CD8-positive, alpha-beta memory T cell (primary cell): ENCODE measurements at places on chromosomes 11 and 22. TPM values are rescaled to one million over a fixed set of nuclear protein-coding genes. Genes with fewer than 3 reads are reported as not detected.

Gene OR8G1
- total RNA-seq = not detected

Gene BTBD18
- not detected for total RNA-seq

Gene SAA1
- not detected for total RNA-seq

Gene POU2AF2
- total RNA-seq = not detected

Gene CPT1A
- 27.4 TPM for total RNA-seq

Gene IGSF9B
- total RNA-seq = 12.2 TPM

Gene MS4A6E
- not detected for total RNA-seq

Gene TMPRSS4
- total RNA-seq = not detected

Gene VWA5A
- total RNA-seq = 2.9 TPM

Gene OR51B5
- total RNA-seq = not detected

Gene EXPH5
- total RNA-seq = 0.89 TPM

Gene MLC1
- 0.47 TPM for total RNA-seq

Gene HOATZ
- not detected for total RNA-seq

Gene MS4A3
- total RNA-seq = not detected

DNA sequence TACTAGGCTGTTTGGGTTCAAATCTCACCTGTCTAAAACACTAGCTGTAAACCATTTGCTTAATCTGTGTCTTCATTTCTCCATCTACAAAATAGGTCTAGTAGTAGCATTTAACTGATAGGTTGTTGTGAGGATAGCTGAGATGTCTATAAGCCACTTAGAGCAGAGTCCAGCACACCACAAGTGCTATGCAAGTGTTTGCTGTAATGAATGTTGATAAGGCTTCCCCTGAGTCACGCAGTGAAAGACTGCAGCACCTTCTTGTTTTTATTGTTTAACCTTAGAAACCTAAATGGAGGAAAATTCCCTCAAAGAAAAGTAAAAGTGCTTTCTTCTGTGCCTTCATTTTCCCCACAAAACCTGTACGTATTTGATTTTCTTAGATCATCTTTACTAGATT, 23.1 kb upstream of the LDHA start:
- H3K27me3 ChIP-seq = no peaks in the 10 kb centered on the region
- no peak for DNase-seq
- H3K4me1 ChIP-seq = no peaks in the 10 kb centered on the region
- no peak overlapping the region for H3K27ac ChIP-seq
- no peak overlapping the region for H3K4me3 ChIP-seq
- peaks cover 7% of the 10 kb centered on the region for H3K36me3 ChIP-seq

DNA sequence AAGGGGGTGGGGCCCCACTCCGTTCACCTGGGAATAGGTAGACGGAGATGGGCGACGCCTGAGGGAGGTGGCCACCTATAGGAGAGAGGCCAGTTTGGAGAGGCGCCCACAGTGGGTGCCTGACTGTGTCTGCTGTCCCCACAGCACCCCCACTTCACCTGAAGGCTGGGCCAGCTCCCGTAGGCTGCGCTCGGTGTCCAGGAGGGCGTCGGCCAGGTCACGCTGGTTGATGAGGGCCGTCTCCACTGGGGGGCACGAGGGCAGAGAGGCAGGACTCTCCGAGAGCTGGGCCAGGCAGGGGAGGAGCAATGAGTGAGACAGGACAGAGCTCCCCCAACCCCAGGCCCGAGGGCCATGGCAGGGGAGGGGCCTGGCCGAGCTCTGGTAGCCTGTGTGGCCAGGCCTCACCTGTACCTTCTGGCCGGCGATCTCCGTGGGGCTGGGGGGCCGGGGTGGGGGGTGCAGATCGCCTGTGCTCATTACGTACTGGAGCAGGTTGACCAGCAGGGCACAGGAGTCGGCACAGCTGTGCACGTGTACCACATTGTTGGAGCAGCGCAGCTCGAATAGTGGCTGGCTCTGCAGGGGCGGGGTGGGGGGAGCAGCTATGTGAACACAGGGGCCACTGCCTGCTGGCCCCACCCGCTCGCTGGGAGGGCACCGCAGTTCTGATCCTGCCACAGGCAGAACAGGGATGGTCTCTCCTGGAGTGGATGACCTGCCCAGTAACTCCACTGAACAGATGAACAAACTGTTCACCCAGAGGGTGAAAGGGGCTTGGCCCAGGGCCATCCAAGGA, 14.7 kb downstream of the ATG2A start:
- DNase-seq = no peak
- H3K4me1 ChIP-seq = peaks cover 14% of the 10 kb centered on the region
- H3K27ac ChIP-seq = no peak overlapping the region
- peaks cover 20% of the 10 kb centered on the region for H3K36me3 ChIP-seq

DNA sequence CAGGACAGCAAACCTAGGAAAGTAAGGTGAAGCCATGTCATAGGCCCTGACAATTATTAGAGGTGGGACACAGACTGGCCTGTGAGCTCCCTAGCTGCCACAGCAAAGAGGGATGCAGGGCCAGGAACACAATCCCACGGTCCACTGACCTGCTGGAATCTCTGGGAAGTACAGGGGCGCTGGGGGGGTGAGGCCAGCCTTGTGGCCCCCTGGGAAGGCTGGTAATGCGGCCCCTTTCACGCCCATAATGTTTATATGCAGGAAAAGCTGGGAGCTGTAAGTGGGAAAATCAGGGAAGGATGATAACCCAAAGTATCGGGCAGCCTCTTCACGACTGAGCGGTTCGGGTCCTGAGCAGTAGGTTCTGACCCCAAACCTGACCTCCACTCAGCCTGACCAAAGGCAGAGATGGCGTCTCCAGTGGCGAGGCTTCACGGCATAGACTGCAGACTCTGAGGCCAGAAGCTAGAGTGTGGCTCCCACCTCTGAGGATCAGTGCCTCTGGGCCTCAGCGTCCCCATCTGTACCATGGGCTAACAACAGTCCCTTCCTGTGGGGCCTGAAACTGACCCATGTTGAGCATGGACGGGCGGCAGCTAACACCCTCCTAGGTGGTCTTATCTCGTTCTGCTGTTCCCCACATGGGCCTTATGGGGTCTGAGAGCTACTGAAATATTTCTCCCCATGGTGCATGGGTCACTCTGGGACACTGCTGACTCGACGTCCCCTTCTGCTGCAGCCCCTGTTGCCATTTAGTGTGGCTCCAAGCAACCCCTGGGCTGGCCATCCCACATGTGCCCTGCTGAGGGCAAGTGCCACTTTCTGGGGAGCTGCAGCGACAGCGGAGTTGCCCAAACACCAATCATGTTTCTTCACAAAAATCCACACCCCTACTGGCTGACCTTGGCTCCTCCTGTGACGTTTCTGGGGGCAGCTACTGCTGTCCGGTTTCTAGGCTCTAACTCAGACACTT, 101.8 kb downstream of the PHF21B start:
- H3K36me3 ChIP-seq = no peaks in the 10 kb centered on the region
- H3K4me1 ChIP-seq = no peaks in the 10 kb centered on the region
- DNase-seq = no peak
- H3K27me3 ChIP-seq = no peaks in the 10 kb centered on the region

GRCh38 chr22:46073683-46074504, 76.4 kb upstream of the PPARA start:
- H3K4me3 ChIP-seq = no peak overlapping the region
- H3K27me3 ChIP-seq = no peaks in the 10 kb centered on the region
- no peak overlapping the region for H3K27ac ChIP-seq

GRCh38 chr22:17283423-17283822, 64.2 kb upstream of the ADA2 start:
- no peak overlapping the region for H3K27ac ChIP-seq
- no peaks in the 10 kb centered on the region for H3K27me3 ChIP-seq
- no peaks in the 10 kb centered on the region for H3K36me3 ChIP-seq
- H3K4me1 ChIP-seq = peaks cover 15% of the 10 kb centered on the region
- DNase-seq = no peak
- no peak overlapping the region for H3K4me3 ChIP-seq

GRCh38 chr11:12235553-12235946, 125.2 kb downstream of the MICAL2 start:
- peaks cover 8% of the 10 kb centered on the region for H3K36me3 ChIP-seq
- DNase-seq = no peak
- peaks cover 16% of the 10 kb centered on the region for H3K4me1 ChIP-seq
- H3K4me3 ChIP-seq = peak overlapping the region; percentile 56
- H3K27ac ChIP-seq = peak overlapping the region; percentile 71

GRCh38 chr11:100984668-100985067, 144.9 kb downstream of the PGR start:
- H3K27ac ChIP-seq = no peak overlapping the region
- H3K4me1 ChIP-seq = no peaks in the 10 kb centered on the region
- no peak overlapping the region for H3K4me3 ChIP-seq
- H3K36me3 ChIP-seq = no peaks in the 10 kb centered on the region
- H3K27me3 ChIP-seq = no peaks in the 10 kb centered on the region

GRCh38 chr22:20814221-20814808, 40.4 kb downstream of the SERPIND1 start:
- peaks cover 16% of the 10 kb centered on the region for H3K36me3 ChIP-seq
- H3K27me3 ChIP-seq = no peaks in the 10 kb centered on the region
- no peaks in the 10 kb centered on the region for H3K4me1 ChIP-seq
- H3K27ac ChIP-seq = no peak overlapping the region
- no peak overlapping the region for H3K4me3 ChIP-seq

GRCh38 chr11:121688055-121688491, 235.3 kb upstream of the SORL1-AS1 start:
- DNase-seq = no peak
- no peak overlapping the region for H3K4me3 ChIP-seq
- H3K27ac ChIP-seq = no peak overlapping the region
- no peaks in the 10 kb centered on the region for H3K27me3 ChIP-seq

GRCh38 chr22:30245181-30245984, 1.2 kb downstream of the LIF start:
- H3K4me1 ChIP-seq = peaks cover 19% of the 10 kb centered on the region
- no peaks in the 10 kb centered on the region for H3K27me3 ChIP-seq
- H3K27ac ChIP-seq = no peak overlapping the region
- no peaks in the 10 kb centered on the region for H3K36me3 ChIP-seq
- DNase-seq = no peak

DNA sequence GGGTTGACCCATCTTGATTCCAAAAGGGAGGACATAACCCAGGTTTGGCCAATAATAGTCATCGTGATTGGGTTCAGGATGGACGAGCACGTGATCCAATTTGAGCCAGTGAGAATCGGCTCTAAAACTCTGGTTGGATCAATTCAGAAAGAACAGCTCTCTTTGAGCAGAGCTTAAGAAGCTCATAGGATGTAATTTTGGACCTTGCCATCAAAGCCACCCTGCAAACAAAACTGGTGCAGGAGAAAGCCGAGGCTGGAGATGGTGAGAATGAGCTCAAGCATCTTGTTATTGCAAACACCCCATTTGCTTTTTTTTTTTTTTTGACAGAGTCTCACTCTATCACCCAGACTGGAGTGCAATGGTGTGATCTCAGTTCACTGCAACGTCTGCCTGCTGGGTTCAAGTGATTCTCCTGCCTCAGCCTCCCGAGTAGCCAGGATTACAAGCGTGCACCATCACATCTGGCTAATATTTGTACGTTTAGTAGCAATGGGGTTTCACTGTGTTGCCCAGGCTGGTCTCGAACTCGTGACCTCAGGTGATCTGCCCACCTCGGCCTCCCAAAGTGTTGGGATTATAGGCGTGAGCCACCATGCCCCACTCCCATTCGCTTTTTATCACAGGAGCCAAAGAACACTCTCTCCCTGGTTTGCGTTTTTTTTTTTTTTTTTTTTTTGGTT, 13.8 kb upstream of the MIAT start:
- no peak overlapping the region for H3K4me3 ChIP-seq
- no peaks in the 10 kb centered on the region for H3K27me3 ChIP-seq
- H3K36me3 ChIP-seq = no peaks in the 10 kb centered on the region
- no peak for DNase-seq
- peaks cover 71% of the 10 kb centered on the region for H3K4me1 ChIP-seq
- H3K27ac ChIP-seq = peak overlapping the region; percentile 74

GRCh38 chr22:42299586-42300258, 29.3 kb upstream of the TCF20 start:
- peaks cover 79% of the 10 kb centered on the region for H3K4me1 ChIP-seq
- H3K36me3 ChIP-seq = no peaks in the 10 kb centered on the region
- no peaks in the 10 kb centered on the region for H3K27me3 ChIP-seq

- H3K36me3 ChIP-seq = no peaks in the 10 kb centered on the region
- no peak overlapping the region for H3K27ac ChIP-seq
- H3K4me1 ChIP-seq = peaks cover 1% of the 10 kb centered on the region
Measured at GRCh38 chr11:35100013-35100383, 39.0 kb upstream of the CD44 start.

- no peak overlapping the region for H3K4me3 ChIP-seq
- H3K27me3 ChIP-seq = no peaks in the 10 kb centered on the region
- no peak overlapping the region for H3K27ac ChIP-seq
- peak; percentile 74 for DNase-seq
- H3K4me1 ChIP-seq = peaks cover 62% of the 10 kb centered on the region
- H3K36me3 ChIP-seq = peaks cover 39% of the 10 kb centered on the region
Measured at GRCh38 chr11:118200901-118201680, 23.7 kb downstream of the JAML start.

GRCh38 chr11:75541193-75542087, 15.7 kb upstream of the GDPD5 start:
- H3K4me1 ChIP-seq = peaks cover 10% of the 10 kb centered on the region
- no peak overlapping the region for H3K27ac ChIP-seq
- H3K4me3 ChIP-seq = no peak overlapping the region
- no peaks in the 10 kb centered on the region for H3K36me3 ChIP-seq

GRCh38 chr11:122524898-122525297, 130.6 kb upstream of the UBASH3B start:
- H3K27me3 ChIP-seq = no peaks in the 10 kb centered on the region
- no peaks in the 10 kb centered on the region for H3K4me1 ChIP-seq

GRCh38 chr22:49324527-49325491, 502.9 kb downstream of the BRD1 start:
- no peak overlapping the region for H3K27ac ChIP-seq
- H3K4me3 ChIP-seq = no peak overlapping the region
- H3K4me1 ChIP-seq = no peaks in the 10 kb centered on the region

DNA sequence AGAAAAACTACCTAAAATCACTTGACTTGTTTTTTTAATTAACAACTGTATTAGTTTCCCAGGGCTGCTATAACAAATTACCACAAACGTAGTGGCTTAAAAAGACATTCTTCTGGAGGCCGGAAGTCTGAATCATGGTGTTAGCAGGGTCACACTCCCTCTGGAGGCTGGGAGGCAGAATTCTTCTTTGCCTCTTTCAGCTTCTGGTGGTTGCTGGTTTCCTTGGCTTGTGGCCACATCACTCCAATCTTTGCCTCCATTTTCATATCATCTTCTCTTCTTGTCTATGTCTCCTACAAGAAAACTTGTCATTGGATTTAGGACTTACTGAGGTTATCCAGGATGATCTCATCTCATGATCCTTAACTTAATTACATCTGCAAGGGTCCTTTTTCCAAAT, 7.4 kb upstream of the INCENP start:
- H3K4me1 ChIP-seq = no peaks in the 10 kb centered on the region
- H3K27ac ChIP-seq = no peak overlapping the region

GRCh38 chr11:42967653-42968052, 344.1 kb upstream of the API5 start:
- no peaks in the 10 kb centered on the region for H3K36me3 ChIP-seq
- no peaks in the 10 kb centered on the region for H3K27me3 ChIP-seq
- DNase-seq = no peak
- no peak overlapping the region for H3K4me3 ChIP-seq
- no peaks in the 10 kb centered on the region for H3K4me1 ChIP-seq
- no peak overlapping the region for H3K27ac ChIP-seq

- no peak overlapping the region for H3K4me3 ChIP-seq
- H3K4me1 ChIP-seq = no peaks in the 10 kb centered on the region
- H3K27me3 ChIP-seq = no peaks in the 10 kb centered on the region
- H3K36me3 ChIP-seq = no peaks in the 10 kb centered on the region
Measured at GRCh38 chr11:102226702-102227490, 90.4 kb upstream of the BIRC3 start.
